ENCODE measurements at places on chromosomes 4 and X.

GRCh38 chrX:153454901-153455550 is 9.2 kb upstream of the TREX2 start:
- no peak for DNase-seq

DNA sequence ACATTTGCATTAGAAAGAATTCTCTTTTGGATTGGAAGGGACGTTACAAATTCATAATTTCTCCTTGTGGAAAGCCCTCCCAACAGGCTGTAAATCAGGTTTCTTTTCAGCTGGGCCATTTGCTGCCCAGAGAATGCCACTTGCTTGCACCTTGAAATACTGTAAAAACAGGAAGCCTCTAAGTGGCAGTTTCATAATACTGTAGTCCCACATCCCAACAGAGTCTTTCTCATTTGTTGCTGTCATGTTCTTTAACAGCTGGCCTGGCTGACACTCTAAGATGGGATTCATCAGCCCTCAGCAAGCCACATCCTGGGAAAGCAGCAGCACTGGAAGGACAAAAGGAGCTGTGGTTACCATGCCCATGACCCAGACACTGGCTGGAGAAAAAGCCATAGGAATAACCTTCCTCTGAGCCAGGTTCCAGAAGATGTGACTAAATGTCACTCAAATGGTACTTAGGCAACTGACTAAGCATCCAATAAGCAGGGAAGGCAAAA is 221.9 kb upstream of the MBNL3 start:
- DNase-seq: no peak

DNA sequence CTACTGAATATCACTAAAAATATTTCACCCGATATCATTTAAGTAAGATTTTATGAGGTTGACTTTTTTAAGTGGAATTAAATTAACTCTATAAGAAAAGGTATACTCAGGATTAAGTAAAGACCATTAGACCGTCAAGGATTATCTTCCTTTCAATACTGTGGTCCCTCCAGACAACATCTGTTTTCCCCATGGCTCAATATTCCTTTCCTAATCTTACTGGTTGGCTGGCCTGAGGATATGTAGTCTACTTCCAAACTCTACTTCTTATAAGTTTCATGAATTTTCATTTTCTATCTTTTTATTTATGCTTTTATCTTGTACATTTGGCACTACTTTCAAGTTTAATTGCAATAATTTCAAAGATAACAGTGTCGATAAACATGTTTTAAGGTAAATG is 725.4 kb downstream of the PCDH7 start:
- DNase-seq: no peak

DNA sequence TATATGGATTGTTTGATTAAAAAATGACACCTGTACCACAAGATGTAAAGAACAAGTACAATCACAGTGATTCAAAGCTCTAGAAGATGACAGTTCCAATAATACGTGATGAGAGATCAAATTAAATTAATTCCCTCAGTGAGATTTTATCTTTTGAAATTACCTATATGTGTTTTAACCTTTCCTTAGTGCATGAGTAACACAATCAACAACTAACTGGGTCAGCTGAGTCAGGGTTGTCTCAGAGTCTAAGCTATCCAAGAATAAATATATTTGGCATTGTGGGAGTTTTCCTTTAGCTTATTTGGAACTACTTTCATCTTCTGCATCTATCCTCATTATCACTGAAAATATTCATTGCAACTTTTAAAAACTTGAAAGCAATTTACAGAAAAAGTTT is 162.8 kb downstream of the WDFY3 start:
- no peak for DNase-seq

GRCh38 chrX:122196343-122196742 is 987.7 kb upstream of the GRIA3 start:
- DNase-seq: no peak

- no peak for DNase-seq
Measured at GRCh38 chr4:103076747-103077347, at the start of gene SLC9B2. TSS of gene SLC9B2 (minus strand) at chr4:103076761. CDS start at chr4:103067550, 9,211 bp downstream.

- DNase-seq: no peak
Measured at GRCh38 chr4:24674279-24674678, 89.9 kb upstream of the DHX15 start.

GRCh38 chr4:186861317-186861716 is 137.7 kb upstream of the FAT1 start:
- no peak for DNase-seq

DNA sequence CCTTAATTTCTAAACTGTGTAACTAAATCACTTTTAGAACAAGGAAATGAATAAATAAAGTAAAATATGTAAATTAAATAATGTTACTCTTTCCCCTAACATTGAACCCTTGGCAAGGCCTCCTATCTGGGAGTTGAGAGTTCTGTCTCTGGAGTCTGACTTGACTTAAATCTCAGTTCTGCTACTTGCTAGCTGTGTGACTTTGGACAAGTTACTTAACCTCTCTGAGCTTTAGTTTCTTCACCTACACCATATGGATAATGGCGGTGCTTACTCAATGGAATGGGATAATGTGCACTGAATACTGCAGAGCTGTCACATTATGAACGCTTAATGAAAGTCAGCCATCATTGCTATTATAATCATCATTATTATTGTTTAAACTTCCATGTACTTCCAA is 92.1 kb upstream of the SOD3 start:
- DNase-seq: no peak

GRCh38 chr4:68366600-68366999 is 16.7 kb upstream of the YTHDC1 start:
- no peak for DNase-seq

- no peak for DNase-seq
Measured at GRCh38 chr4:113026556-113026955, 22.9 kb upstream of the ANK2 start.

DNA sequence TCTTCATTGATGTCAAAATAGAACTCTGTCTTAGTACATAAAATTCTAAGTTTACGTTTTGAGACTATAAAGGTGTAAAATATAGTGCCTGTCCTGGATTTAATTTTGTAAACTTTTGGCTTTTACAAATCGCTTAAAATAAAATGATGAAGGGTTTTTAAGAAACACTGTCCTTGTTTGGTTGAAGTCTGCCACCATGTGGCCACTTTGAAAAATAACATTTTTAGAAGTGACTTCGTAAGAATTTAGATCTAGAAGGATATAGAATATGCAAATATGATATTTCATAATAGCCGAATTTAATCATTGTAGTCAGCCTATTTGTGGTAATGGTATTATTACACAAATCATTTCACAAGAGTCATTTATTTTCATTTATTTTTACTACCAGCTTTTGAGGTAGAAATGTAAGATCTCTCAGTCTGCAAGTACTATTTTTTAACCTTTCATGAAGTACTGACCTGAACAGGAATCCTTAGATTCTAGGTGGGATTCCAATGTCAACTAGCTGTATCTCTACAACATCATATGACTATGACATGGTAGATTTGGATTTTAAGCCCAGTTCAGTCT is 31.0 kb upstream of the FAT4 start:
- DNase-seq: no peak

DNA sequence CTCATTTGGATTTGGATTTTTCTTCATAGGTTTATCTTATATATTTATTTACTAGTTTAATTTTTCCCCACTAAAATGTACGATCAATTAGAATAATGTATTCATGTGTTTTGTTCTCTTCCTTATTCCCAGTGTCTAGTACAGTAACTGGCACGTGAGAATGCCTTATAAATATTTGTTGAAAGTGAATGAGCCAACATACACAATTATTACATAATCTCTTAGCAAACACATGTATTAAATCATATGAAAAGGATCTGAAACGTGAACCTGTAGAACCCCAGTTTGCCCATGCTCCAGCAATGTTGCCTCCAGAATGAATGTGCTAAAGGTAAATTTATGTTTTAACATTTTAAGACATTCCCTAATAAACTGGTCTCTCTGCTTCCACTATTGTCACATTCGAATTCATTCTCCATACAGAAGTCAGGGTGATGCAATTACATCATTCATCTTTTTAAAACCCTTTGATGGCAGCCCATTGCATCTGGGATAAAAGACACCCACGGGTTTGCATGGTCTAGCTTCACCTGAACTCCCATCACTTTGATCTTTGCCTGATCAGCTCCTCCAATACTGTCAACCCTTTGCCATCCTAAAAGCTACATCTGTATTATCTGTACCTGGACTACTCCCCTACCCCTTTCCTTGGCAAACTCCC is 30.7 kb upstream of the AREG start:
- no peak for DNase-seq

- DNase-seq: no peak
Measured at GRCh38 chr4:52585379-52585778, 73.7 kb downstream of the USP46 start.

GRCh38 chrX:55758033-55758432 is 40.5 kb downstream of the RRAGB start:
- DNase-seq: no peak

GRCh38 chrX:130715299-130715698 is 187.7 kb downstream of the ENOX2 start:
- DNase-seq: no peak

- no peak for DNase-seq
Measured at GRCh38 chr4:38671592-38671940, 7.6 kb downstream of the KLF3 start.

DNA sequence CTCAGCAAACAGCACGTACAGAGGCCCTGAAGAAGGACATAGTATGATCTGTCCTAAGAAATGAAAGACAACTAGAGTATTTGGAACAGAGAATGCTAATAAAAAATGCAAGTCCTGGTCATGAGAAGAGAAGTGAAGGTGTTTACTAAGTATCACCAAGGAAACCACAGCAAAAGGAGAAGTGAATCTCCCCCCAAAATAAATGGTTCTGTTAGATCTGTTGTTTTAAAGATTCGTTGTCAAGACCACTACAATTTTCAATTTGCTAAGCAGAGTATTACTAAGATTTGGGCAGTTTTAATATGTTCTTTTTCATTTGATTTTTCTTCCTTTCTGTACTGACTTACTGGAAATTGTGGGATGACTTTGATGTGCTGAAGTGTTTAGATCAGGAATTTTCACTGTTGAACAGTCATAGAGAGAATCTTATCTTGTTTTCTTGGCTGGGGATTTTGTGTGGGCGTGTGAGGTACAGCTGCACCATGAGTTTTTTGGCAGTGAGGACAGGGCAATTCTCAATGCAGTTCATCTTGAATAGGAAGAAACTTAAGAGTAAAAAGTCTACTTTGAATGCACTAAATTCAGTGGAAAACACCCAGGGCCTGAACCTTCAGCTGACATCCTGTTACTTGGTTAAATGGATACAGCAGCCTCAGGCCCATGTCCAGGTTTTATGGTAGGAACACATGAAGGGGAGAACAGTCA is 132.2 kb downstream of the STIM2 start:
- DNase-seq: no peak

DNA sequence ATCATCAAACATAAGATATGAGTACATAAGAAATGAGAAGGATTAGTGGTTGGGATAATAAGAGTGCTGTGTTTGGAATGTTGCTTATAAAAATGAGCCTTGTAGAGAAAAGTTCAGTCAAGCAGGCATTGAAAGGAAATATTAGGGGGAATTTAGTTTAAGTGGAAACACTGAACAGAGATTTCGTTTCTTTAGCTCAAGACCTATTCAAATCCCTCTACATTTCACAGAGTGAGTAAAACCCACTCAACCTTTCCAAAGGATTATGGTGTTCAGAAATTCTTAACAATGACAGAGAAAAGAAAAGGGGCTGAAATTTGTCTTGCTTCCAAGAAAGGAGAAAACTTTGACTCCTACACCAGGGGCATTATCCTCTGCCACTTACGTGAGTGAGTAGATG is 1072.4 kb upstream of the LCORL start:
- no peak for DNase-seq

GRCh38 chrX:18886005-18886343 is 97.9 kb downstream of the PHKA2 start:
- no peak for DNase-seq

DNA sequence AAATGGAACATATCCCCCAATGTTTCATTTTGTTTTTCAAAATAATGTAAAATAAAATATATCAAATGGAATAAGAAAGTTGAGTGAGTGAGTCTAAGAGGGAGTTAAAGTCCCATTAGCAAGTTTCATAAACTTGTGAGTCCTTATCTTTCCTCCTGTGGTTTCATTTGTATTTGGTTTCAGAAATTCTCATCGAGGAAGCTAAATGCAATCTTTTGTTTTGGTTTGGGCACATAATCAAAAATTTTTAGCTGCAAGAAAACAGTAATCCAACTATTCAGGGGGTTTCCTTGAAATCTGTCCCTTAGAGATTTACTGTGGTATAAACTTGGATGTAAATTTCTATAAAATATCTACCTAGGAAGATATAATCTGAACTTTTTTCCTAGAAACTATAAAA is 124.2 kb downstream of the CAMK2D start:
- DNase-seq: no peak

DNA sequence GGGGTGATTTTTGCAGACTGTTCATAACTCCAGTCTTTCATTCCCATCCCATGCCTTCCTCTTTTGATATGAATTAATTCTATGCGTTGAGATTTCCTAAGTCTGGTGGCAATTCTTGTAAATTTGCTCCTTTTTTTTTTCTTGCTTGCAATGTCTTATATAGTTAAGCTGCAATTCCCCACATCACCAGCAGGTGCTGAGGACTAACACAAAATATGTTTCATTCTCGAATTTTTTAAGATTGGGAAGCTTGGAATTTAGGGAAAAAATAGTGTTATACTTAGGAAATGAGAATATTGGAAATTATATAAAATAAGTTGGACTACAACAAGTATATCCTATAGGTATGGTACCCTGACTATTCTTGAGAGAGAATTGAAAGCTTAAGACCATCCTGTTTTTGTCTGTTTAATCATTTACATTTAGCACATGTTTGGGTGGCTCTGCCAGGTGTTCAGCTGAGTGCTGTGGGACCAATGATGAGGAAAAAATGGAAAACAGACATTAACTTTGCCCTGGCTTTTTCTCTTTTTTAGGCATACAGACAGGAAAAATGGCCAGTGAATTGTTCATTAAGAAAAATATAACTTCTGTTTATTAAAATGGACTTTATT is 30.2 kb downstream of the AFF2 start:
- no peak for DNase-seq

DNA sequence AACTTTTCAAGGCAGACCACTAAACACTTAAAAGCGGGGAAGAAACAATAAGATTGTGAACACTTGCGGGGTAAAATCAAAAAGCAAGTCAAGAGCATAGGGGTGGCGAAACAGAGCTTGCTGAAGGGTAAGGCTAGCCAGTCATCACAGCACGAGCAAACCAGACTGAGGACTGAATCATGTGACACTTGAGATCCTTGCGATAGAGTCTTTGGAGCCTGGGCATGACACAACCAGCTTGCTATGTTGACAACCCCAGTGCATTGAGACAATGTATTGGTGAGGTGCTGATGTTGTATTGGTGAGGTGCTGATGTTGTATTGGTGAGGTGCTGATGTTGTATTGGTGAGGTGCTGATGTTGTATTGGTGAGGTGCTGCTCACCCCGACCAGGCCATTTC is 72.3 kb downstream of the SLIT2 start:
- no peak for DNase-seq

GRCh38 chr4:144787365-144788258 is 141.7 kb downstream of the HHIP start:
- DNase-seq: no peak

DNA sequence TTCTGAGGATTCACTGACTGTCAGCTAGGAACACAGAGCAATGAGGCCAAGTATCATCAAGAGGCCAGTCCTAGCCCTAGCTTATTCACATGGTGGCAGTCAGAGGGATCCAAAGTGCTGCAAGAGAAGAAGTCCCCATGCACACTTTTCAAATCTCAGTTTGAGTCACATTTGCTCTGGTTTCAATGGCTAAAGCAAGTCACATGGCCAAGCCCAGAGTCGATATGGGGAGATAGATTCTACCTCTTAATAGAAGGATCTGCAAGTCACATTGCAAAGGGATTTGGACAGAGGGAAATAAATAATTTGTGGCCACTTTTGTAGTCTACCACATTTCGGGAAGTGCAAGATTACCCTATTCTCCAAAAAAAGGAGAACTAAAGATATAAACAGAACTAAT is 3.7 kb upstream of the LCORL start:
- DNase-seq: no peak
